Left forelimb (tissue), 1 donor: ENCODE measurements at places on chromosomes 7 and 10.

- no peak for DNase-seq
These were observed 10.6 kb upstream of the UPP1 start for GRCh38 chr7:48078470-48078869.

DNA sequence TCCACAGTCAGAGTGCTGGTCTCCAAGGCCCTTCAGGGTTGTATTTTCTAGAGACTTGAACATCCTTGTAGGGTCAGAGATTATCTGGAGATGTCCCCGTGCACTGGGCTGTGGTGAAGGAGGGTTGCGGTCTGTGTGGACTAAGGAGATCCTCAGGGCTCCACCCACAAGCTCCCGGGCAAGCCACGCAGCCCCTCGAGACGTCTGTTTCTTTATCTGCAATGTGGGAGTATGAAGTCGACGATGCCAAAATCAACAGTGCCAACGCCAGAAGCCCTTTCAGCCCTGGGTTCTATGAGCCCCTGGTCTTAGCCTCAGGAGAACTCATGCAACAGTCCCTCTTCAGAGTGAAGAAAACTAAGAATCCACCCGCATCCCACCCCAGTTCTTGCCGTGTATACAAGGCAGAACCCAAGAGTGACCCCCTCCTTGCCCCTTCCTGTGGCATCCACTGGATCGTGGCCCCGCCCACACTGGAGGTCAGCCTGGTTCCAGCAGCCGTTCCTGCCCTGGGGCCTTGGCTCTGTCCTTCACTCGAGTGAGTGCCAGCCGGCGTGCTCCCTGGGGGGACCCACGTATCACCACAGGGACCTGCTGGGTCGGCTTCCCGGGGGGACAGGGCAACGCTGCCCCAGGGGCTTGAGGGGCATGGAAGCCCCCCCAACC lies 6.0 kb upstream of the SHH start:
- no peak for DNase-seq

- no peak for DNase-seq
These were observed 204.8 kb upstream of the MEOX2 start for GRCh38 chr7:15891151-15891881.

DNA sequence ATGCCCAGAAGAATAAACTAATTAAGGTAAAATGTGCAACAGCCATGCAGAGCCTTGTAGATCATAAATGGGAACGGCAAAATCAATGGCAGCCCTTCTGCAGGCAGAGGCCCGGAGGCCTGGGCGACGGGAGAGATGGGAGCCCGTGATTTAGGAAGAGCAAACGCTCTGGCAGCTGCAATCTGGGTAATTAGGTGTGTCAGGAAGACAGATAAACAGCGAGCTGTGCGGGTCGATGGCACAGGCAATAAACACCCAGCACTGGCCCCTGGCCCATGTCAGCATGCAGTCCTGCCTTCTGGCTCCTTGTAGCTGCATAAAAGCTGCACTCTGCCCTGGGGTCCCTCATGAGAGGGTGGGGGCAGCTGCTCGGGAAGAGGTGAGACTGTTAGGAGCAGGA lies 78.0 kb downstream of the GOLGA7B start:
- no peak for DNase-seq

GRCh38 chr7:105765846-105766245 lies 110.6 kb downstream of the ATXN7L1 start:
- no peak for DNase-seq

DNA sequence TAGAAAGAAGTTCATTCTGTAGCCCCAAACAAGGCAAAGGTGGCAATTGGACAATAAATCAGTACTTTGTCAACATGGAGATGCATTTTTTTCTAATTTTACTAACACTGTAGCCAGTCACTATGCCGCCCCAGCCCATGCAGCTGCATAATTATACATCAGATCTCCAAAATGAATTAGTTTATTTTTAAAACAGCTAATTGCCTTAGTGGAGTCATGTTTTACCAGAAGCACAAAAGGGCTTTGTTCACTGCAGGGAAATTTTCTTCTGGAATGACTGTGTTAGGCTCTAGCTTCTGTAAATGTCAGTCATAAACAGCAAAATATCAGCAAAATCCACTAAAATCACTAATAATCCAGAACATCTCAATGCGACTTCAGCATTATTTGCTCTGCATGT lies 20.1 kb upstream of the HDAC9 start:
- no peak for DNase-seq

DNA sequence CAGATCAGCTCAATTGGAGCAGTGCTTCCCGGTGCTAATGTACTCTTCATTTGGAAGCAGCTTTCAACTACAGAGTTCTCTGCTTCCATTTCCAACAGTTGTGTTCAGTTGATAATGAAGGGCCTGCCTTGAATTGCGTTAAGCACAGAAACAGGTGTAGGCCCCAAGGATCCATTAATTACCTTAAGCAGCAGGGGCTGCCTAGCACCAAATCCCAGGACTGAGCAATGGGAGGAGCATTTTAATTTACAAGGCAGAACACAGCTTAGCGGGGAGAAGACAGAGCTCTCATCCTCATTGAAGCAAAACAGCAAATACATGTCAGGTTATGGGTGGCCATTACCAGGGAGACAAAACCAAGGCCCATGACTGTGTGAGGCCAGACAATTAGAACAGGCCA lies 349.6 kb downstream of the TFEC start:
- no peak for DNase-seq

- no peak for DNase-seq
These were observed 75.5 kb upstream of the RPA3 start for GRCh38 chr7:7793921-7794320.

DNA sequence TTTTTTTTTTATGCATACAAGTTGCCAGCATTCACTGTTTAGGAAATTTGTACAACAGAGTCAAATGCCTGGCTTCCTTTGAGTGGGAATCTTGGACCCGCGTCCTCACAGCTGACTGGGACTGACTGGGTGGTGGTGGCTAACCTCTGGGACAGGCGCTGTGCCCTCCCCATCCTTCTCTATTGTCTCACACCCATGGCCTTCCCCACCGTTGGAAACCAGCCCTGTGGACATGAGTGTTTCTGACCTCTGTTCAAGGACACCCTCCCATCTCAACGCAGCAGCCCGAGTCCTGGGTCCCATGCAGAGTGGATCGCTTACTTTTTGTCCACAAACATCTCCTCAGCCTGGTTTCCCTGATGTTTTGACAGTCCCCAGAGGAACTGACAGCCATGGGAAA lies 125.1 kb upstream of the PPIF start:
- no peak for DNase-seq

- no peak for DNase-seq
These were observed 1.1 kb downstream of the PLXDC2 start for GRCh38 chr10:19817231-19817933.

DNA sequence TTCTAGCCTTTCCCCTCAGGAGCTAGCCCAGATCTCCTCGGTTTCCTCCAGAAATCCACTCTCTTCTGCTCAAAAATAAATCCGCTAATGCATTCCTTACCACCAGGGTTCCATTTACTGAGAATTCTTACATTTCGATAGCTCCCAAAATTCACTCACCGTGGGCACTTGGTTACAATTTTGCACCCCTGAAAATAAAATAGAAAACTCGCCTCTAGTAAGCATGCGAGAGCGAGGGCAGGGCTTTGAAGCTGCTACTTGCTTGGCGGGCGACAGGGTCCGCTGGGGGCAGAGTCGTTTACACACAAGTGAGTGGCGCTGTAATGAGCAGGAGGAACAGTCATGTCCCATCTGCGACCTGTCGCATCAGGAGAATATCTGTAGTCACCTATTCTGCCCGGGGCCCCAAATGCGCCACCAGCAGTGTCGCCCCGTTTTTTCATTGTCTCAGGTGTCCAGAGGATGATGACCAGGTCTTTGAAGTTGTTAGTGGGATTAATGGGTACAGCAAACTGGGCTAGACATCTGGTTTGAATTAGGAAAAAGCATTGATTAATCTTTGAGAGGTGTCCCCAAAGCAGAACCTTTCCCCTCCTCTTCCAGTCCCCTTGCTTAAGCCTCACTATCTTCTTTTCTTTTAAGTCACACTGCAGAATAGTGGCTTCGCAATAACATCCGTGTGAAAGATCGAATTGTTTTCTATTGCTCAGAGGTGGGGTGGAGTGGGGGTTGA lies 1.2 kb upstream of the MEOX2 start:
- DNase-seq = peak; percentile 71

GRCh38 chr7:19020062-19020461 lies 97.4 kb downstream of the TWIST1 start:
- DNase-seq = no peak

GRCh38 chr7:48548667-48549066 lies 375.7 kb upstream of the CDC14C start:
- no peak for DNase-seq

DNA sequence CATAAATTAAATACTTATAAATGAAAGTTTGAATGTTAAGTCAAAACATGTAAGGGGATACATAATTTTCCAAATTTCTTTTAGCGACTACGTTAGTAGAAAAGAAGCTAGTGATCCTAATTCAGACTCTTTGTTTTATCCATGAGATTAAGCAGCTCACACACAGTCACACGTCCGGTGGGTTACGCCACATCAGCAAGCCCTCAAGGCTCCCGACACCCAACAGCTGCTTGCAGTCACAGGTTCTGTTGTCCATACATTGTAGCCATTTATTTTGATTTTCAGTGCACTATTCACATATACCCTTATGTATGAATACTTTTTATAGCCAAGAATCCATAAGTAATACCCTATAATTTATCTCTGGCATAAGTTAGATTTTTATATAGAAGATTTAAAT lies 39.5 kb downstream of the XRCC2 start:
- no peak for DNase-seq

DNA sequence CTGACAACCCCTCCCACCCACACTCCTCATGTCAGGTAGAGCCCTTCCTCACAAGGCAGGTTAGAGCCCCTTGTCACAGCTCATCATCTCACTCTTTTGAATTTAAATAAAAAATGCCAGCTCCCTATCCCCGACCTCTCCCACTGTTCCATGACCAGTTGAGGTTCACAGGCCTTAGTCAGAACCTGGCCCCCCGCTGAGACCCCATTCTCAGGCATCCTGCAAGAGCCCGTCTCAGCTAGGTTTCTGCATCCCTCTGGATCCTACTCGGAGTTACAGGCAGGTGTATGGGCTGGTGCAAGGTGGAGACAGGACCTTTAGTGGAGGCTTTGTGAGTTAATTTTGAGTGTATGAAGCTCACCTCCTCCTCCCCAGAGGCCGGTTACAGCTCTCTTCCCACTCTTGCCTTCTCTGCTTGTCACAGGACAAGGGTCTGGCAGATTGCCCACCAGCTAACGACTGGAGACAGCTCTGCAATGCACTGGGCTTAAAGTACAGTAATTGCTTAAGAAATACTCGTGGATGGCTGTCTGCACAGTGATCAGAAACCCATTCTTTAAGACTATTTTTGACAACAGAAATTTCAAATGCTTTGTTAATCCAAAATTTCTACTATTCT lies 394.9 kb upstream of the DPP6 start:
- no peak for DNase-seq

- DNase-seq = no peak
These were observed 122.8 kb downstream of the KAT6B start for GRCh38 chr10:74949034-74949832.

GRCh38 chr10:62084451-62084850 lies 183.0 kb downstream of the ARID5B start:
- DNase-seq = no peak

DNA sequence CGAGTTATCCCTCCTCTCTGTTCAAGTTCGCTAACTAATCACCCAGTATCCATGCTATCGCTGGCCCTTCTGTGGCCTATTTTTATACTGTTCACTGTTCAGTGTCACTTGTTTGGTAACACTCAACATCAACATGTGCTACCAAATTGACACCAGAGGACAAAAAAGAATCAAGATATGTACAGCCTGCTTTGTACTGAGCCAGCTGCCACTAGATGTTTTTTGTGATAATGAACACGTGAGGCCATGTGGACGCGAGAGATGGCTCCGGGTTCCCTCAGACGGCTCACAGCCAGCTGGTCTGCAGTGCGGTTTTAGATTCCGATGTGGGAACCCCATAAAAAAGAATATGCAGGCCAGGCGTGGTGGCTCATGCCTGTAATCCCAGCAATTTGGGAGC lies 21.2 kb downstream of the CAV1 start:
- no peak for DNase-seq

DNA sequence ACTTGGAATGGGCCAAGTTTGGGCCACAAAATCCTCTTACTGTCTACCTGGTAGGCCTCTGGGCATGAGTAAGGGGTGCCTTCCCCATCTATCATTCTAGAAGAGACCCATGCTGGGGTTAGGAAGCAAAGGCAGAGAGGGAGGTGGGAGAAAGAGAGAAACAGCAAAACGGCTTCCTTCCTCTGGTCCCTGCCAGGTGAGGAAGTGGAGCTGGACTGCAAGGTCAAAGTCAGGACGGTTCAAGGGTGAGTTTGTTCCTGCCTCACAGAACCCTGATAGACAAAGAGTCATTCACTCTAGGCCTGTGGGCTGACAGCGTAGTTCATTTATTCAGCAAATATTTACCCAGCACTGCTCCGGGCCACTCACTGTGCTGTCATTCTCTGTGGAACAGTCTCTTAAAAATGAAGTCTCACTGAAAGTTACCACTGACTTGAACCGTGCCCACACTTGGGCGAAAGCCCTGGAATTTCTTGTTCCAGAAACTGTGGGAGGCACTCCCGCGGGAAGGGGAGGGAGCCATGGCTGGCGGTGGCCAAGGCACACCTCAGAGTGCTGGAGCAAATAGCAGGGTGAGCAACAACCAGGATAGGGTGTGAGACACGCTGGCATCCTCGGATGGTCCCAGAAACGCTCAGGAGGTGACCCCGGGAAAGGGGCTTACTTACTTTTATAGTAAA lies 26.2 kb upstream of the ECHDC3 start:
- DNase-seq = no peak

GRCh38 chr10:94299417-94299816 lies 63.3 kb downstream of the NOC3L start:
- no peak for DNase-seq

DNA sequence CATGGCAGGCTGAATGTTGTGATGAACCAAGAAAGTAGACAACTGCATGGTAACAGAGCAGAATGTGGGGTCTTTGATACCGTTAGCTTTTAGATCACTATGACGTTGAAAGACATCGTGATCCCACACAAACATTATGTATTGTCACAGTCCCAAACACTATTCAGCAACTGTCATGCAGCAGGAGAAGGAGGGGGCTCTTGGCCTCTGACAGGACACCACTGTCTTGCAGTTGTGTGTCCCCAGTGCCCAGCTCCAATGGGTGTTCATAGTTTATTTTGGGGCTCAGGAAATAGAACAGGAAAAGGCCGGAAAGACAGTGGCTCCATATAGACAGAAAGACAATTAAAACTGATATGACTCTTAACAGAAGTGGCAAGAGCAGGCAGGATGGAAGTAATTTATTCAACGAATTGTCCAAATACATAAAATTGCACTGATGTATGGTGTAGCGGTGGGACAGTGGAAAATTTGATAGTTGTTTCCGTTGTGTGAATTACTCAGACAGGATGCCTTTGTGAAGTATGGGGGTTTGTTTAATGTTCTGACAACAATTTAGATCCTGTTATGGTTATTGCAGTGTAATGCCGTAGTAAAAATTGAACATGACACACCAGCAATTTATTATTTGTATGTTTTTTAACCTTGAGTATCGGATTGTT lies 292.0 kb downstream of the LRMDA start:
- DNase-seq = no peak

- DNase-seq = no peak
These were observed 268.8 kb downstream of the ELFN1 start for GRCh38 chr7:1938788-1939433.

GRCh38 chr10:94066411-94066810 lies 72.7 kb downstream of the PLCE1 start:
- no peak for DNase-seq
